ENCODE measurements at places on chromosomes 12 and 14. TPM values are rescaled to one million over a fixed set of nuclear protein-coding genes. Genes with fewer than 3 reads are reported as not detected.

ARHGDIB gene
- total RNA-seq, result 118 TPM

- no peak for DNase-seq
These were observed 9.6 kb upstream of the SNAPC1 start for GRCh38 chr14:61752626-61753025.

TXNRD1 gene
- 114 TPM for total RNA-seq

COX8C gene
- not detected for total RNA-seq

DNA sequence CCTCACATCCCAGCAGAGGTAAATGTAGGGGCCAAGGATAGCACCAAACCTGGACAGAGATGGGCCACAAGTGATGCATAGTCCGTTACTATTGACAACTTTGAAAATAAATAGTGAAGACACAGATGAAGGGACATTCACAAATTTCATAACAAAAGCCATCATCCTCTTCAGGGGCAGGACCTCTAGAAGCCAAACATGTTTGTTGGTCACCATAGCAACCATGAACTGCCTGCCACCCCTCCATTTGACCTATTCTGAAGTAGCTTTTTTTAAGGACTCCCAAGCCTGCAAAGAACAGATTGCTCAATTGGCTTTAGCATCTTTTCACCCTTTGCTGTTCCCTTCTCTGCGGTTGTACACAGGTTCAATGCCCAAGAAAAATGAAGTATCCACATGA, 35.7 kb upstream of the MDM1 start:
- DNase-seq, result no peak

DNA sequence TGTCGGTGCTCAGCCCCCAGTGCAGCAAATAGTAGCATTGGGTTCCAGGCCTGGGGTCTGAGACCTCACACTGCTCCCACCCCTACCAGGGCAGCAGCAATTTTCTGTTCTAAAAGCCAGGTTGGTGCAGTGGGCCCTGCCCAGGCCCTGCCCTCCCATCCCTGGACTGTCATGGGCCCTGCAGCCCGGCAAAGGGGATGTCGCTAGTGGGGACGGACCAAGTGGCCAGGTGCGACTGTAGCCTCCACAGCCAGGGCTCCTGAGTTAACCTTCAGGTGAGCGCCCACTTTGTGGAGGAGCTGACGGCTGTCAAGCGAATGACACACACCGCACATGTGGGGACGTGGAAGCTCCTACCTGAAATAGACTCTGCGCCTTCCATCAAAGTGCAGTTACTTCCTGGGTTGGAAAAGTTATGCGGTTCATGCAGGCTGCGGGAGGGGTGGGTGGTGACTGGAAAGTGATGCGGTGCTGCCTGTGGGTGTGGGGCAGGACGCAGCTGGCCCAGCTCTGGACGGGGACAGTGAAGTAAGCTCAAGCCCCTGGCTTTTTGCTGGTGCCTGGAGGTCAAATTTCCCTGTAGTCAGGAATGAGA, 1.5 kb downstream of the INF2 start:
- no peak for DNase-seq

GRCh38 chr12:64090047-64090446, 132.0 kb downstream of the KICS2 start:
- no peak for DNase-seq

DNA sequence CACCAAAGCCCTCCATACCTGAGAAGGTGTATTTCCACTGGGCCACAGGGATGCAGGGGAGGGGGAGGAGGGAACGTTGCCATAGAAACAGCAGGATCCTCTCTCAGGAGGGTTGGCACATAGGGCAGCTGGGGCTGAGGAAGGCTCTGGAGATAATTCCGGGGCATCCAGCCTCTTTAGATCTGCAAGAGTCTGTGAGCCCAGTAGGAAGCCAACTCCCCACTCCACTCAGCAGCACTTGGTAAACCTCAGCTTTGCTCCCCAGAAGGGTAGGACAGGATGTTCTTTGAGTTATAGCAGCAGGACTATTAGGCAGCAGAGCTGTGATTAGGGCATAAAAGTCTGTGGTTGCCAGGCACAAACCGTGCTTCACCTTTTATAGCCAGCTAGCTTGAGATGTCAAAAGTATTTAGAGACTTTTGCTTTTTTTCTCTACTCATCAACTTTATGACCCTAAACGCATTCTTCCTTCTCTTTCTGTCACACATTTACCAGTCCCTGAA, 7.8 kb upstream of the PLEKHG3 start:
- no peak for DNase-seq

HOXC4 gene
- total RNA-seq, result 0.35 TPM

BATF gene
- 2.3 TPM for total RNA-seq

DNA sequence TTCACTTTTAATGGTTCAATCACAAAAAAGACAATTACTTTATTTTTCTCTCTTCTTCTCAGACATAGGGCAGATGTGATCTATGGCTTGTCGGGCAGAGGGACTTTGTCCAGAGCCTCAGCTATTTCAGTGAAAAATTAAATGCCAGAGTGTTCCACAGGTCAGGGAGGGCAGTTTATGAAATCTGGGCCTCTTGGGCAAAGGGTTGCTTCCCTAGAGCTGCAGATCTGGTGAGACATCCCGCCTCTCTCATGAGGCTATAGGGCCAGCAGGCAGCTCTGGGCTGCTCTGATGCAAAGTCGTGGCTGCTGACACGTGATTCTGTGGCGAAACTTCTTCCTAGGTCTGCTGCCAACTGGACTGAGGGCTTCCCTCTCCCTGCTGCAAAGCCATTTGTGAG, 6.0 kb downstream of the CLMN start:
- DNase-seq, result peak; percentile 79

GRCh38 chr12:63867053-63867452, 22.6 kb downstream of the SRGAP1 start:
- DNase-seq, result no peak

GRCh38 chr12:91687052-91688017, 458.3 kb downstream of the BTG1 start:
- DNase-seq, result no peak

- no peak for DNase-seq
These were observed 173.7 kb upstream of the EGLN3 start for GRCh38 chr14:34124585-34124984.

CD163 gene
- 270 TPM for total RNA-seq

GRCh38 chr12:2543801-2544200, 251.0 kb upstream of the FKBP4 start:
- no peak for DNase-seq

GRCh38 chr12:100504804-100505203, 31.1 kb downstream of the NR1H4 start:
- no peak for DNase-seq

DNA sequence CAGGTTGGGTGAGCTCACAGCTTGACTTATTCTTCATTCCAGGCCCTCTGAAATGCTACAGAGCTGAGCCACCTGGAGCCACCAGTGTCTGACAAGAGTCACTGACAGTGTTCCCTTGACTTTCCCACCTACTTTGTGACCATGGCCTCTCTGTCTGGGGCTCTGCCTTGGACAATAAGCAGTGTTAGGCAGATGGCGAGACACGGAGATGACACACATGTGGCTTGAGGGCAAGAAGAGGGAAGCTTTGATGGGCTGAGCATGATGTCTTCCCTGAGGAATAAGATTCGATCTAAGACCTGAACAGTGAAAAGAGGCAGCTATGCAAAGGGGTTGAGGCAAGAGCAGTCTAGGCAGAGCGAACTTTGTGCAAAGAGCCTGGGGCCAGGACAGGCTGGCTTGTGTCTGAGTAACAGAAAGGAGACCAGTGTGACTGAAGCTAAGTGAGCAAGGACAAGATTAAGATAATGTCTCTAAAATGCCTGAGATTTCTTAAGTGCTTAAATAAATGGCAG, 105.5 kb downstream of the NUAK1 start:
- DNase-seq, result no peak

- DNase-seq, result no peak
These were observed 108.6 kb downstream of the SAMD4A start for GRCh38 chr14:54675236-54676128.

PGF gene
- total RNA-seq, result 5.0 TPM

GRCh38 chr12:99759444-99759843, 111.9 kb downstream of the GARIN6 start:
- DNase-seq, result no peak

- DNase-seq, result no peak
These were observed 271.2 kb downstream of the EGLN3 start for GRCh38 chr14:33679461-33680225.

DNA sequence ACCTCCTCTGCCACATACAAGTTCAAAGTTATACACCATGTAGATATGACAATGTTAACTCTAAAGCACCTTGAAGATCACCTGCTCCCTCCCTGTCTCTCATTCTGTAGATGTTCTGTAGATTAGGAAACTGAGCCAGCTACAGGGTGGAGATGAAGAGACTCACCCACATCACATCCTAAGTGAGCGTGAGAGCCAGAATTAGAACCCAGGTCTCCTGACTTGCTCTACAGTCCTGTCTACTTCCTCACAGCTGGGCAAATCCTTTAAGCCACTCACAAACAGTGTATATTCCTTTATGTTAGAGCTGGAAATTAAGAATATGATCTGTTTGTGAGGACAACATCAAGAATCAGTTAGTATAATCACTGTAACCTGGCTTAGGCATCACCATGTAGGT, 1.8 kb downstream of the APPL2 start:
- no peak for DNase-seq

DNA sequence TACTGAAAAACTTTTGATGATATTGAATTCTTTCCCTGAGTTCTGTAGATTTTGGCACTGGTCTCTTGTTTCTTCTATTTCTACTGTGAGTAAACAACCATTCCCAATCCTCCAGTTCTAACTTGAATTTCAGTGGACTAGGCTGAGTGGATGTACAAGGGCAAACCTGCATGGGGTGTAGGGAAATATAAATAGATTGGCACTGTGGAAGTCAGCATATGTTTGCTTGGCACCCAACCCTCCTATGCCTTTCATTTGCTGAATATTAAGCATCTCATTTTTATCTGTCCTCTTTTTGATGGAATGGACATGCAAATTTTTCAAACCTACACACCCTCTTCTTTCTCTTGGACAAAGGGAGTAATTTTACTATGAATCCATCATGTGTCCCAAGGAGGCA, 828.3 kb downstream of the DIO2 start:
- no peak for DNase-seq

DNA sequence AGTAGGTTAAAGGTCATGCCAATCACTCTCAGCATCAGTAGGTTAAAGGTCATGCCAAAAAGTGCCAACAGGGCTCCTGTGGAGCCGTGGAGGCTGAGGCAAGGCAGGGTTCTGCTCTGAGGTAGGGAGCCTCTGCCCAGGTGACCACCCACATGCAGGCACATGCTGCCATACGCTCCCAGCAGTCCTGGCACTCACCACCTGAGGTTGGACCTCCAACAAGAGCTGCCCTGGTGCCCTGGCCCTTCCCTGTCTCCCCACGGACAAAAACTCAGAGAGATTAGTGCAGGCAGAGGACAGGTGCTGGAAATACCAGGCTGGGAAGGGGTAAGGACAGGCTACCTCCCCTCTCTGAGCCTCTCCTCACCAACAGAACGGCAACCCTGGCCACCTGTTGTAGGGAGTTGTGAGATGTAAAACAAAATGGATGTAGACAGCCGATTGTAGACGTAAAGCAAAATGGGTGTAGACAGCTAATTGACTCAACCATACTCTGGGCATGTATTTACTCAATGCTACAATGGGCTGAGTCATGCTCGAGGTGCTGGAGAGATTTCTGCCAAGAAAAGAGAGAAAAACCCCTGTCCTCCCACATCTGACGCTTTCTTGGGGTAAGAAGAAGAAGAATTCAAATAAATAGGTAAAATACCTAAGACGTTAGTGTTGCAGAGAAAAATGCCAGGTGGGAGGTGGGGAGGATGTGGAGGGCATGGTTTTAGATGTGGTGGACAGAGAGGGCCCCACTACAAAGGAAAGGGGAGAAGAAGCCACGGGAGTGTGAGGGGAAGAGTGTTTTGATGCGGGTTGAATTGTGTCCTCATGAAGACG, 32.4 kb downstream of the LTBP2 start:
- no peak for DNase-seq

DNA sequence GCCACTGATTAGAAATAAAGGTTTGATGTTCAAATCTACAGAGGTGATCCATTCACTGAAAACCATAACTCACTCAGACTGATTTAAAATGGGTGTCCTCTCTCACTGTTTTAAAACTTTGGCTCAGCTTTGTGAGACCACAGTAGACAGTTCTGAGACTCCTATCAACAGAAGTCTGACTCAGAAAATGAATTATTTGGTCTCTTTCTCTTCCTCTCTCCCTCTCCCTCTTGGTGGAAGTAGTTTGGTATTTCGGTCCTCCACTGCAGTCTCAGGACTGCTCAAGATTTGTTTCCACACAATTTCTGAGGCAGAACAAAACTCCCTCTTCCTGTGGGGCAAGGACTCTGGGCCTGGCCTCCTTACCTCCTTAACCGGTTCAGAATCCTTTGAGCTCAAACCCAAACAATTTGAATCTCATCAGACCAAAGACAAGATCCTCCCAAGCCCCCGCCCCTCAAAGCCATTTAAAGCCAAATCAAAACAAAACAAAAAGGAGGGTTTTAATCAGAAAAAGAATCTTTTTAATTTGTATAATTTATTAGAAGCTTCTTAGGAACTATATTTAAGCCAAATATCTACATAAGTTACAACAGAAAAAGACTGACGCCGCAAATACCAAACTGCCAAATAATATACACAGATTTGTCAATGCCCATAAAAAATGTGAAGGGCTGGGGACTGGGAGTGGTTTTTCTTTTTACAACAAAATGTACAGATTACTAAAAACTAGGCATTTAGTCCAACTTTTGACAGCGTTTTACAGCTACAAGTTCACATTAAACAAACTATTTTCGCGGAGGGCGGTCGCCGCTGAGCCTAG, 3.9 kb downstream of the NKX2-1 start:
- no peak for DNase-seq

GRCh38 chr14:103361867-103362266, 23.3 kb upstream of the MARK3 start:
- no peak for DNase-seq

DNA sequence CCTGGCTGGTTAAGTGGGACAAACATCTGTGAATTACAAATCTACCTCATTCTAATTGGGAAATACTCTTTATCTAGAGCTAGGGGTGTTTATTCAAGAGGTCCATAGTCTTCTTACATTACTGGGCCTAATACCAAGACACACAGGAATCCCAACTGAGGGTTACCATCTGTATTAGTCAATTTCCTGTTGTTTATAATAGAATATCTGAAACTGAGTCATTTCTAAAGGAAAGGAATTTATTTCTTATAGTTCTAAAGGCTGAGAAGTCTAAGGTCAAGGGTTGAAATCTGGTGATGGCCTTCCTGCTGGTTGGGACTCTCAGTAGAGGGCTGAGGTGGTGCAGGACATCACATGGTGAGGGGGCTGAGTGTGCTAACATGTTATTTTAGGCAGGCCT, 36.0 kb downstream of the RTRAF start:
- DNase-seq, result no peak

FAM181A gene
- not detected for total RNA-seq

GRCh38 chr12:102527171-102527720, 46.9 kb upstream of the IGF1 start:
- DNase-seq, result no peak

TEP1 gene
- total RNA-seq, result 13.1 TPM

ASPG gene
- total RNA-seq, result 168 TPM

All from left cardiac atrium (tissue), 4 donors.